ENCODE measurements at places on chromosomes 11 and 22. TPM values are rescaled to one million over a fixed set of nuclear protein-coding genes. Genes with fewer than 3 reads are reported as not detected.

Gene MTCH2
- total RNA-seq, result 47.5 TPM

Gene C11orf58
- 207 TPM for total RNA-seq

Gene DMC1
- total RNA-seq, result 3.3 TPM

Gene OR52B4
- total RNA-seq, result not detected

Gene MS4A7
- total RNA-seq, result 45.4 TPM

Gene E2F8
- total RNA-seq, result 0.64 TPM

Gene MMP8
- 2.3 TPM for total RNA-seq

Gene SGSM1
- 1.9 TPM for total RNA-seq

Gene PDHX
- 41.6 TPM for total RNA-seq

Gene TRIOBP
- 95.0 TPM for total RNA-seq

Gene OR8H1
- not detected for total RNA-seq

Gene GAB2
- 22.9 TPM for total RNA-seq

Gene TCN1
- 45.6 TPM for total RNA-seq

Gene MUC15
- 61.2 TPM for total RNA-seq

Gene KDM4E
- not detected for total RNA-seq

Gene BATF2
- total RNA-seq, result 0.33 TPM

Gene OR51B5
- total RNA-seq, result 0.32 TPM

Gene MPZL2
- total RNA-seq, result 73.1 TPM

Gene CDHR5
- total RNA-seq, result 6.2 TPM

Gene KCNA4
- total RNA-seq, result 5.7 TPM

Gene KRTAP5-11
- not detected for total RNA-seq

Gene GRK2
- 52.8 TPM for total RNA-seq

Gene MED19
- 27.7 TPM for total RNA-seq

Gene CDC45
- total RNA-seq, result 0.48 TPM

Gene OR8H3
- not detected for total RNA-seq

Gene CYB5R2
- 32.1 TPM for total RNA-seq

Gene CARD18
- not detected for total RNA-seq

Gene YPEL4
- 2.3 TPM for total RNA-seq
